Endothelial cell of umbilical vein (primary cell): ENCODE measurements at places on chromosomes 5 and 9. TPM values are rescaled to one million over a fixed set of nuclear protein-coding genes. Genes with fewer than 3 reads are reported as not detected.

DNA sequence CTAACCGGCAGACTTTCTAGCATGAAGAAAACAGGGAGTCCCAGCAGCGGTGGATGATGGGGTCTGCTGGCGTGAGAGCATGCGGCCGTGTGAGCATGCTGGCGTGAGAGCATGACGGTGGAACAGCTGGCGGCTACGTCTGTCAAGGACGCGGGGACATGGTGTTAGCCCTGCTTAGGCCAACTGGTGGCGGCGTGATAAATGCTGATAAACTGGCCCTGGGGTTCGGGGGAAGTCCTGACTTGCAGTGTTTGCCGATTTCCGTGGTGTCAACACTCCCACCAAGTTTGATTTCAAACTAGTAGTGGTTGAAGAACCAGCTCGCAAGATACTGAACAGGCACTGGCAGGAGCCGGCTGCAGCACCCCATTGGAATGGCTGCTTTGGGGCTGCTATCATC is 122.4 kb upstream of the RAPGEF1 start:
- H3K36me3 ChIP-seq, result peaks cover 4% of the 10 kb centered on the region
- H3K27me3 ChIP-seq, result no peaks in the 10 kb centered on the region
- H3K4me1 ChIP-seq, result no peaks in the 10 kb centered on the region
- no peak overlapping the region for H3K4me3 ChIP-seq
- DNase-seq, result no peak
- no peak overlapping the region for H3K27ac ChIP-seq

DNA sequence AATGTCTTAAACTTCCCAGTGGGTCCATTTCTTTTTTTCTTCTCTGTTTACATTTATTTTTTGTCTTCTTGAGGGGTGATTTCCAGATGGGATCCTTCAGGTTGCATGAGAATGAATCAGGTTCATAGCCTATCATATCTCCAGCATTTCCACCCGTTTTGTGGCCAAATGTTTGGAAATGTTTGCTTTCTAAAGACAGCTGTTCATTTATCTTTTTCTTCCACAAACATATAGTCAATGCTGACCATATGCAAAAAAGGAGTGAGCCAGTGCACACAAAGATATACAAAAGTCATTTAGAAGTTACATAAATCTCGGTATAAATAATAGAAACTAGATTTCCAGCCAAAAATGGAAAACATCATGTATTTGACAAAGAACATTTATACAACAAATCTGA is 71.6 kb upstream of the STC2 start:
- H3K4me3 ChIP-seq, result no peak overlapping the region
- no peak for DNase-seq
- H3K4me1 ChIP-seq, result no peaks in the 10 kb centered on the region

DNA sequence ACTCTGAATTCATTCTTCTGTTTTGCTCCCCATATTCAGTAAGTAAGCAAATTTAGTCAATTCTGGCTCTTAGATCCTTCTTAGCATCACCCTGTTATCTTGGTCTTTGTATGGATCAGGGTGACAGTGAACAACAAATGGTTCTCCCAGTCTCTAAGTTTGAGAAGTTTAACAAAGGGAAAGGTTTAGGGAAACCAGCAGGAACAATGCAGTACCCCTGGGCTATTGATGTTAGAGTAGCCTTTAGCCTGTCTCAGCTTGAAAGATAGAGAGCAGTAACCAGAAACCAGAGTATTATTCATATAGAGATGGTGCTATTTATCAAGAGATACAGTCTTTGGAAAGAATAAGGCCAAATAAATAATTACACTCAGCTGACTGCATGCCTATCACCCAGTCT is 241.8 kb downstream of the CDH12 start:
- no peaks in the 10 kb centered on the region for H3K36me3 ChIP-seq
- H3K4me1 ChIP-seq, result no peaks in the 10 kb centered on the region
- H3K27me3 ChIP-seq, result no peaks in the 10 kb centered on the region
- no peak for DNase-seq

DNA sequence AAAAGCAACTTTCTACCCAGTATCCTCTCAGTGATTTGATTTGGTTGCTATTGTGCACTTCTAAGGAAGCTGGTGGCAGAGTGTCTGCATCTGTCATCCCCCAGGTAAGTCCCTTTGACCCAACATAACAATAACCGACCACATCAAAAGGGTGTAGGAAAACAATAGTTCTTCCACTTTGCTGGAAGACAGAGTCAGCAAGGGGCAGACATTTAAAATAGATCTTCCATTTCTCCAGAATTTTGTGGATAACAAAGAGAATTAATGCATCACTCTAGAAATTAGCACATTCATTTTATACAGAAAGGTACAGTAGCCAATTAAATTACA is 177.5 kb downstream of the EBF1 start:
- no peak for DNase-seq
- no peak overlapping the region for H3K4me3 ChIP-seq
- no peaks in the 10 kb centered on the region for H3K36me3 ChIP-seq
- H3K27ac ChIP-seq, result no peak overlapping the region
- no peaks in the 10 kb centered on the region for H3K27me3 ChIP-seq

- DNase-seq, result no peak
- H3K4me1 ChIP-seq, result no peaks in the 10 kb centered on the region
- no peaks in the 10 kb centered on the region for H3K36me3 ChIP-seq
- H3K4me3 ChIP-seq, result no peak overlapping the region
Observed at GRCh38 chr9:17816431-17817027, 237.7 kb downstream of the SH3GL2 start.

DNA sequence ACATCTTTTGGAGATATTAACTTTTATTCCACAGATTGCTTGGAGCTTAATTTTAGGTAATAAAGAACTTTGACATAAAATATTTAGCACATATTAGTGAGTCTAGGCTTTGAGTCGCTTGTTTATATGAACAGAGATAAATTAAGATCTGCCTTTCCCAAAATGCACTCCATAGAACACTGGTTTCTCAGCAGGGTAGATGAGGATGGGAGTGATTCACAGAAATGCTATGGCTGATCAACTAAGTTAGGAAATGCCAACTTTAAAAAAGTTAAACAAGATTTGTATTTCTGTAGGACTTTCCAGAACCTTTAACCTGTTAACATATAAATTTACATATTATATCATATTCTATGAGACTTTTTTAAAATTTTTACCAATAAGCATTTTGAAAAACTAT is 65.2 kb downstream of the STARD4 start:
- no peak for DNase-seq
- H3K4me1 ChIP-seq, result no peaks in the 10 kb centered on the region
- H3K27ac ChIP-seq, result no peak overlapping the region
- no peak overlapping the region for H3K4me3 ChIP-seq
- H3K36me3 ChIP-seq, result no peaks in the 10 kb centered on the region

DNA sequence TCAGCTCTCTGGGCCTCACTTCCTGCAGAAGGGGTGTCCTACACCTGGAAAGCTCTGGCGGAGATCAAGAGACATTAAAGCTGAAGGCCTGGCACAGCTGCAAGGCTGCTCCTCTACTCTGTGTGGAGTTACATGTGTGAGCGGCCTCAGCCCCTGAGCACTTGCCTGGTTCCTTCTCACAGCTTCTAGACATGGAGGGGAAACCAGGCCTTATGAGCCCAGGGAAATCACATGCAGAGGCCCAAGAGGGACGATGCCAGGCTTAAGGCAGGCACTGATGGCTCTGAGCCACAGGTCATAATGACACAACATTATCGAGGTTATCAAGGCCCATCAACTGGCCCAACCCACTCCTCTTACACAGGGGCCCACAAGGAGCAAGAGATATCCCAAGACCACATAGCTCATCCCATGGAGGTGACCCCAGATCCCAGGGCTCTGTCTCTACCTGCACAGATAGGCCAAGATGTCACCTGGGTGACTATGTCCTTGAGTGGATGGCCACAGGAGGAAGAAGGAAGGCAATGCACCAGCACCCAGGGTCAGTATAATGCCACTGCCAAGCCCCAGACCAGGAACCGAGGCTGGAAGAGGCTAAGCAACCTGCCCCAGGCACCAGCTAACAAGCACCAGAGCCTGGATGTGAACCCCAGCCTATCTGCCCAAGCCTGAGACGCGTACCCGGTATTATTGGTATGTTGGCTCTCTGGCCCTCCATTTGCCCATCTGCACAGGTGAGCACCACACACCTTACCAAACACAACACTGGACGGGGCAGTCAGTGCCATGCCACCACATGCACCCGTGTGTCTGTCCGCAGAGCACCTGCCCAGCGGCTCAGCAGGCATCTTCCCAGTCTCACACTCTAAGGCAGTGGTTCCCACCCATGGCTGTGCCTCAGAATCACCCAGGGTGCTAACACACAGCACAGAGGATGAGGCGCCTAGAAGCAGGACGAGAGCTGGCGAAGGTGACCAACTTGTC is 143.3 kb downstream of the GABBR2 start:
- H3K36me3 ChIP-seq, result no peaks in the 10 kb centered on the region
- H3K27me3 ChIP-seq, result no peaks in the 10 kb centered on the region
- H3K27ac ChIP-seq, result no peak overlapping the region
- H3K4me3 ChIP-seq, result no peak overlapping the region
- no peak for DNase-seq

DNA sequence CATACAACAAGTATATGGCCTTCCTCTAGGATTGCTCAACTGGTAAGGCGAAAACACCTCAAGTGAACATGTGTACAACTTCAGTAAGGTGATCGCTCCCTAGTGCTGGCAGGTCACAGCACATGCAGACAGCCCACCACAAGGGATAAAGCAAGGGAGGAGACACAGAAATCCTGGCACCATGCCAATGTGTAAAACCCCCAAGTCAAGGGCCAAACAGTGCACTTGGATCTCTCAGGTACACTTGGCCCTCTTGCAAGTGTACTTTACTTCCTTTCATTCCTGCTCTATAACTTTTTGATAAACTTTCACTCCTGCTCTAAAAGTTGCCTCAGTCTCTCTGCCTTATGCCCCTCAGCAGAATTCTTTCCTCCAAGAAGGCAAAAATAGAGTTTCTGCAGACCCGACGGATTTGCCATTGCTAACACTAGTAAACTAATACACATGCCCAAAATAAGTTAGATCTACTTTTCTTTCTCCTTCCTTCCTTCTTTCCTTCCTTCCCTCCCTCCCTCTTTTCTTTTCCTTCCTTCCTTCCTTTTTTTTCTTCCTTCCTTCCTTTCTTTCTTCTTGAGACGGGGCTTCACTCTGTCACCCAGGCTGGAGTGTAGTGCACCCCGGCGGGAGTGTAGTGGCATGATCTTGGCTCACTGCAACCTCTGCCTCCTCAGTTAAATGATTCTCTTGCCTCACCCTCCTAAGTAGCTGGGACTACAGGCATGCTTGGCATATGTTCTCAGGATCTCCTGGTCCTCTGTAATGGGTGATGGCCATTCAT is 6.8 kb upstream of the LNPEP start:
- H3K4me1 ChIP-seq, result peaks cover 11% of the 10 kb centered on the region
- no peak overlapping the region for H3K27ac ChIP-seq
- no peak overlapping the region for H3K4me3 ChIP-seq
- H3K27me3 ChIP-seq, result no peaks in the 10 kb centered on the region
- H3K36me3 ChIP-seq, result no peaks in the 10 kb centered on the region

DNA sequence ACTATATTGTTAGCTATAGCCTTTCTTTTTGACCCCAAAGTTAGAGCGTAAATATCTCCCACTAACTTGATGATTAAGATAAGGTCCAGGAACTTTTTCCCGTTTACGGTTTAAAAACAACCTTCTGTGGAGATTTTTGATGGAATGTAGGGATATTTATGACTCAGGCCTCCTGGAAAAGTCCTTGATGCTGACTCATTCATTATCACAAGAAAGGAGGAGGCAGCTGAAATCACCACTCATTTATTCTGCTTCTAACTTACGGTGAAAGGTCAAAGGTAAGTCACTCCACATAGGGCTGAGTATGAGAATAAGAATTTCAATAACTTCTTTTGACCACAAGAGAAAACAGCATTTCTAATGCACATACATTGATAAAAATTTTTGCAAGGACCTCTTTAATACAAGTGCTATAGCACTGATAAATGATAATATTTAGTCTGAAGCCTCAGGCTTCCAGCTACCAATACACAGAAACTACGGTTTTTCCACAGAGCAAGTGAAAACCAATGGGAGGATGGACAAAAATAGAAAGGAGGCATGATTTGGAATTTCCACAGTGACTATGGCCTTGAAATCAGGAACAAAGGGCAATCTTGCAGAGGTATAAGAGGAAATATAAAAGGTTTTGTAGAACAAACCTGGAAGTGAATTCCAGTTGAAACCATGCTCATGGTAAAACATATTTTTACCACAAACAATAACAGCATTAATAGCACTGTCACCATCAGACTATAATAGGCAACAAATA is 146.5 kb downstream of the PPP2R2B start:
- H3K27me3 ChIP-seq, result no peaks in the 10 kb centered on the region
- H3K27ac ChIP-seq, result peak overlapping the region; percentile 81
- H3K4me1 ChIP-seq, result peaks cover 34% of the 10 kb centered on the region
- no peaks in the 10 kb centered on the region for H3K36me3 ChIP-seq

DNA sequence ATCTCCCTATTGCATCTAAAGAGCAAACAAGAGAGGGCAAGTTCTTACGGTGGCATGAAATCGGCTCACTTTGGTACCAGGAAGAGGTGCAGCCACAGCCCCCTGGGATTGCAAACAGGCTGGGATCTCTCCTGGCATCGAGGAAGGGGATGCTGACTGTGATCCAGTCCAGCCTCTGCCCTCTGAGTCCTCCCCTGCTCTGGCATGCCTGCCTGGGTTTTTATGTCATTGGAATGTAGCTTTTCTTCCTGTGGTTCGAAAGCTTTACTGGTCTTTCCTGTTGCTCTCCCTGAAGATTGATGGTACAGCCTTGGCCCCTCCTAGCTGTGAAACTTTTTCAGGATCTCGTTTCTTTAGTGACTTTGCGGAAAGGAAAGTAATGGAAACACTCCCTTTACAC is 6.6 kb downstream of the SLC46A2 start:
- no peak overlapping the region for H3K27ac ChIP-seq
- H3K36me3 ChIP-seq, result no peaks in the 10 kb centered on the region
- H3K27me3 ChIP-seq, result no peaks in the 10 kb centered on the region
- peak; percentile 59 for DNase-seq
- no peaks in the 10 kb centered on the region for H3K4me1 ChIP-seq

DNA sequence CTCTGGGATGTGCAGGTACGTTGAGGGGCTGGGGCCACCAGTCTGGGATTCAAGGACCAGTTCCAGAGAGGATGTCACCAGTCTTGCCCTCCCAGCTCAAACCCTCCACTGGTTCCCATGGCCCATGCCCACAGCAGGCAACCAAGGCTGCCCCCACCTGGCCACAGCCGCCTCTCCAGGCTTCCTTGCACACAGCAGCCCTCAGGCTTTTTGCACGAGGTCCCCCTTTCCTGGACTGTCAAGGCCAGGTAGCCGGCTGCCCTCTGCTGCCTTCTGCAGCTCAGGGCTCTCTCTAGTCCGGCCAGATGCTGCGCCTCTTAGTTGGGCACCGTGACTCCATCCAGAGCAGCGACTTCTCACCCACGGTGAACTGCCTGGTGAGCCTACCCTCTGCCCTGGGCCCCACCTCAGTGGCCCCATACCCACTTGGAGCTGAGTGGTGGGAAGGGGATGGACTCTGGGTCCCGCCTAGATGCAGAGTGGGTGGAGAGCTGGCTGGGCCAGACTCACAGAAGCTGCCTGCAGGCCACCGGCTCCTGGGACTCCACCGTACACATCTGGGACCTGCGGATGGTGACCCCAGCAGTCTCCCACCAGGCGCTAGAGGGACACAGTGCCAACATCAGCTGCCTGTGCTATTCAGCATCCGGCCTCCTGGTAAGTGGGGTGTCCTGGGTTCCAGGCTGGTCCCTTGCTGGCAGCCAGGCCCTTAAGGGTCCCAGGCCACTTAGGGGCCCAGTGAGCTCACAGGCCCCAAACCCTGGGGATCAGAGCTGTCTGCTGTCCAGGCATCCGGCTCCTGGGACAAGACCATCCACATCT is 2.9 kb downstream of the WDR38 start:
- H3K36me3 ChIP-seq, result peaks cover 18% of the 10 kb centered on the region
- H3K4me3 ChIP-seq, result no peak overlapping the region
- H3K4me1 ChIP-seq, result peaks cover 18% of the 10 kb centered on the region

The GFI1B gene
- 0.04 TPM in 1 of 2 replicates, not detected in the other for polyA plus RNA-seq

The PCA3 gene
- 0.86 and 0.88 TPM in 2 replicates for polyA plus RNA-seq

The KLHL9 gene
- 7.4 and 8.0 TPM in 2 replicates for polyA plus RNA-seq

The FAM169A gene
- 0.06 and 0.14 TPM in 2 replicates for polyA plus RNA-seq
